ENCODE measurements at places on chromosomes 11 and 22.

DNA sequence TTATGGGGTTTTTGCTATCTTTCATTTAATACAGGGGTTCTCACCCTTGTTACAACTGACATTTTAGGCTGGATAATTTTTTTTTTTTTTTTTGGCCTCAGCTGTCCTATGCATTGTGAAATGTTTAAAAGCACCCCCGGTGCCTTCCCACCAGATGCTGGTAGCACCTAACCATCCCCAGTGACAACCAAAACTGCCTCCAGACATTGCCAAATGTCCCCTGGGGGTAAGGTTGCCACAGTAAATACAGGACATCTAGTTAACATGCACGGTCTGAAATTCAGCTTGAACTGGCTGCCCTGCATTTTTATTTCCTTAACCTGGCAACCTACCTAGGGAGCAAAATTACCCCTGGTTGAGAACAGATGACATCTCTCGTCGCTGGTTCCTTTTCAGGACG is 72.4 kb downstream of the CYTH4 start:
- no peak for DNase-seq

GRCh38 chr11:12275818-12276217 is 101.6 kb upstream of the PARVA start:
- DNase-seq = no peak

DNA sequence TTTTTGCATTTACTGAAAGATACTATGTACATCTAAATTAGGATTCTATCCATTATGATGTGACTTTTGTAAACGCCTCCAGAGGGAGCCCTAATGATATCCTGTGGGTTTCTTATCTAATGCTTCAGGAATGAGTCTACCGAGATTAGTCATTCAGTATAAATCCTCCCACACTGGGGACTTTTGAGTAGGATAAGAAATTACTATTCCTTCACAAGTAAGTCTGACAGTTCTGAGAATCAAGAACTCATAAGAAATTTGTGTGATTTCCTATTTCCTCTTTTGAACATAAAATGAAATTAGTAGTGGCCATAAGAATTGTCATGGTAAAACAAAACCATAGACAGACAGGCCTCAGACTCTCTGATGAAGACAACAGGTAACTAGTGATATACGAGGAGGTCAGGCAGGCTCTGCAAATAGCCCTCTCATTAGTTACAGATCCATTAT is 10.0 kb upstream of the OR5M1 start:
- DNase-seq = no peak

DNA sequence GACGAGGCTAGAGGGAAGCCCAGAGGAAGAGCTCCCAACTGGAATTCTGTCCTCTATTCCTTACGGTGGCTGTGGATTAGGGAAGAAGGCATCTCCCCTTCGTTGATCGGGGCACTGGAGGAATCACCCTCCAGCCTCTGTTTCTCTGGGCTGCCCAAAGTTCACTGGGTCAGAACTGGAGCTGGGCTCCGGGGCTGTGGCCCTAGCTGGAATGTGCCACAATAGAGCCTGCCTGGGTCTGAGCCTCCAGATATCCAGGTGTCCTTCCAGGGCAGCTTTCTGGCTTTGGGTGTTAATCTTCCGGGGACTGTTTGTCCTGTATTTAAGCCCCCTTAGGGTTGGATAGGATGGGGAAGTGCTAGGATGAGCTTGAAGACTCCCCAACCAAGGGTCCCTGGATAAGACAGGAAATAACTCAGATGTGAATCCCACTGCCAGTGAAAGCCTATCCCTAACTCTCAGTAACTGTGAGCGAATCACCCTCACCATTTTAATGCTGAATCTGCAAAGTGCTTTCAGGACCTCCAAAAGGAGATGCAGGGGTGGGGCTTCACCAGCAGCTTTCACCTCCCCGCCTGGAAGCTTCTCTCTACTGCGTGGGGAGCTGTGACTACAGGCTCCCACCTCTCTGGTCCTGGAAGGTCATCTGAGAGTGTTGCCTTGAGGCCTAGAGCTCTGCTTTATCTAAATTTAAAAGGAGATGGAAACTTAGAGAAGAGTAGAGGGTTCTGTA is 9.5 kb downstream of the YPEL4 start:
- DNase-seq = no peak

DNA sequence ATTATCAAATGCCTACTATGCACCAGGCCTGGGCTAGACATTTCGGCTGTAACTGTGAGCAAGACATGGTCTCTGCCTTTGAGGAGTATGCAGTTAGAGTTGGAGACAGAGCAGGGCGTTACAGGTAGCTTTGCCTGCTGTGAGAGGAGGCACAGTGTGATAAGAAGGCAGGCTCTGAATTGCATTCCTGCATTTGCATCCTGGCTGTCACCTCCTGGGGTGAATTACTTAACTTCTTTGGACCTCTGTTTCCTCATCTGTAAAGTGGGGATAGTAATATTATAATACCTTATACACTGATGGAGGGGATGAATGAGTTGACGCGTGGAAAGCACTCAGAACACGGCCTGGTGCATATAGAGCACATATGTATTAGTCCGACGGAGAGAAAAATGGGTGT is 118.1 kb upstream of the ARHGAP20 start:
- no peak for DNase-seq

DNA sequence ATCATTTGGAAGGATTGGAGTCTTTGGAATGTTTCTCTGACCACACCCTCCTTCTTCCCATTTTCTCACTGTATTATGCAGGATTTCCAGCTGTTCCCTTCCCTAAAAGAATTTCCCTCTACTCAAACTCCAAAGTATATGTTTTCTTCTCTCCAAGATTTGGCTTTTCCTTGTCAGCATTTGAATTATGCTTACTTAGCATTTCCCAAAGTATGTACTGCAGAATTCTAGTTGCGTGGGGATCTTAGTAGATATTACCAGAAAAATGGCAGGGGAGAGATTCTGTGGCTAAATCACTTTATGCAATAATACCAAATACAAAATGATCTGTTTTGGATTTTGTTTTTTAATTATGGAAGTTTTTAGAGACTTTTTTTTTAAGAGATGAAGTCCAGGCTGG is 142.3 kb downstream of the OR4C45 start:
- DNase-seq = no peak
